Ammon's horn (tissue), 1 donor: ENCODE measurements at places on chromosomes 4 and X.

DNA sequence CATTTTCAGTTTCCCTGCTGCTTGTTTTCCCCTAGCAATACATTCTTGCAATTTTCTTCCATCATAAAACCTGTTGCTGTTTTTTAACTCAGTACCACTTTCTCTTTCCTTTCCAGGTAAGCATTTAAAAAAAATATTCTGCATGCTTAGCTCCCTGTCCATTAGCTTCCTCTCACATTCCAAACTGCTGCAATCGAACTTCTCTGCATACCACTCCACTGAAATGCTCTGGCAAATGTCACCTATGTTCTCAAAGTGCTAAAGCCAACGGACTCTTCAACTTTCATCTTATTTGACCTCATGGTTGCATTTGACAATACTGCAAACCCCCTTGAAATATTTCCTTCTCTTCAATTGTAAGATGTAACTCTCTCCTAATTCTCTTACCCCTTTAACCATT, 192.7 kb downstream of the ANAPC10 start:
- no peak for DNase-seq

- DNase-seq, result peak; percentile 5
Measured at GRCh38 chrX:14274691-14275090, 245.0 kb upstream of the GEMIN8 start.

DNA sequence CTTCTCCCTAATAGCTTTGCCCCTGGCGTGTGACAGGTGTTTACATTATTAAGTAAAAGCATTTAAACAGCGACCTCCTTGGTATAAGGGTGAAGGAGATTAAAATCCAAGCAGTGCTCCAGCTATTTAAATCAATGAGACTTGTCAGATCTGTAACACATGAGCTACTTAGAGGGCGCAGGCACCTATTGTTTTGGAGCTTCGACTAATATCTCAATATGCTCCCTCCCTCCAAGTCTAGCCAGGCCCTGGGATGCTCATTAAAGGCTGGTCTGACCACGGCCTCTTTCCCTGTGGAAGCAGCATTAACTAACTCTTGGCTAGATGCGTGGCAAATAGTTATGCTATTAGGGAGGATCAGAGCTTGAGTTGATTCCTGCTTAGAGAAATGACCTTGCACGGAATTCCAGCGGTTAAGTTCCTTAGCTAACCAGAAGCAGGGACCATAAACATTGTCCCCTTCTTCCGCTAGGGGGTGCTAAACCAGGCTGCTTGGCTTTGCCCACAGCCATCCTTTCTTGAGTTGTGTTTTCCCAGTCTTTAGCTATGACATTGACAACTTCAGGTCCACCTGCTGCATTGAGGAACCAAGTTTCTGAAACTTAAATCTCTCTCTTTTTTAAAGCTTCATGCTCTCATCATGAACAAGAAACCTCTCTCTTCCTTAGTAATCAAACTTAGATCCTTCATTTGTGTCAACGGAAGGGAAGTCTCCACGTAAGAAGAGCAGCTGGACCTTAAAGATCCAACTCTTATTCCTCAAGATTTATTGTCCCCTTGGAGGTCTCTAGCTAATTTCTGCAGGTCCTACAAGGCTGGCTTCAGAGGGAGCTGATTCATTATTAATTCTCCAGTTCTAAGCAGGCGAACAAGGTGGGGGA, 80.7 kb upstream of the IGFBP7 start:
- no peak for DNase-seq

DNA sequence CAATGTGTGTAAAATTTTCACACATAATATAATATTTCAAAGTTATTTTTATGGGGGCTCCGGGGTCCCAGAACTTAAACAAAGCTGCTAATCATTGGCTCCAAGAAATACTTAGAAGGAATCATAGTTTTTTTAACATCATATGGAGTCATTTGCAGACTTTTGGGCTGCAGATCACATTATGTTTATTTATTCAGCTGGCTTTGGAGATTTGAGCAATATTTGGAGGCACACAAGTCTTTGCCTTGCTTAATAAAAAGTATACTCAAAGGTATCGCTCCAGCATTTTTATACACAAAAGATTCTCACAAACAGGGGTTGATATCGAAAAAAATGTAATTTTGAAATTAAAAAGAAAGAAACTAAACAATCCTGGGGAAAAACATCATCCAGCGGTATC, 382.5 kb upstream of the TENM3 start:
- no peak for DNase-seq

GRCh38 chr4:55554453-55555030, 7.8 kb upstream of the CLOCK start:
- DNase-seq, result peak; percentile 26

DNA sequence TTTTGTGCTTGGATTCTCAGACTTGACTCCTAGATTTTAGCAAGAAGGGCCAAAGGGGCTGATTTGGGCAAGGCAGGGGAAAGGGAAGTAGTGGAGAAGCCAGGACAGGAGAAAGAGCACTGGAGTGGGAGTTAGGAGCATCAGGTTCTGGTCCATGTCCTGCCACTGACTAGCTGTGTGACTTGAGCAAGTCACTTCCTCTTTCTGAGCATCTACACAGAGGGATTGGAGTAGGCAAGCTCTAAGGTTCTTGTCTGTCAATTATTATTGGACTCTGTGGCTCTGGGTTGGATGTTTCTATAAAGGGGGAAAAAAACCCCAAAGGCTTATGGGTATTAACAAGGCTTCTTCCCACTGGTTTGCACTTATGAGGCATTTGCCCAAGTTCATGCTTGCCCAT, 24.4 kb downstream of the PLAC1 start:
- DNase-seq, result no peak

DNA sequence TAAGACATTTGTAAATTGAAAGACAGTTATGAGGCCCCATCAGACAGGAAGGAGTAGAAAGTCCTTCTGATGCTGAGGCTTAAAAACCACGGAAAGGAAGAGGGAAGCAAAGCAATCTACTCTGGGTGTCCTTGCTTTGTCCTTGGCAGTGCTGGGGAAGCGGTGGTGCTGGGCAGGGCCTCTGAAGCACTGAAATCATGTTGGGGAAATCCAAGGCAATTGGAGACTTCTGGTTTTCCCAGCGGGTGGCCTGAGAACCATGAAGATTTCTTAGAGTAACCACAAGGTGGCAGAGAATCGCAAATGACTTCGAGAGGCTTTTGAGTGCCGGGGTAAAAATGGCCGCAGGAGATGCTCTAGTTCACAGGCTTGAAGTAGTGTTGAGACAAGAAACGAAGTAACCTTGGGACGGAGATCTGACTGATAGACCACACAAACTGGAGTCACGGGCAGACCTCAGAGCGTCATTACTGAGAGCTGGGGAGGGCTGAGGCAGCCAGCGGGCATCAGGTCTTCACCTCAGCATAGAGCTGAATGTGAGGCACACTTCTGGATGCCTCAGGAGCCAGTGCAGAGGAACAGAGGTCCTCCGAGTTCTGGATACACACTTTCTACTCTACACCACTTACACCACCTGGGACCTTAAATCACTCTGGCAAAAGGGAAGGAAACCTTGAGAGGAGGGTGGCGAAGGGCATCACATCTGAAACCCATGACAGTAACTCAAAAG, 130.7 kb upstream of the GPRIN3 start:
- DNase-seq, result peak; percentile 17

- no peak for DNase-seq
Measured at GRCh38 chr4:176090115-176090514, 24.5 kb downstream of the WDR17 start.

DNA sequence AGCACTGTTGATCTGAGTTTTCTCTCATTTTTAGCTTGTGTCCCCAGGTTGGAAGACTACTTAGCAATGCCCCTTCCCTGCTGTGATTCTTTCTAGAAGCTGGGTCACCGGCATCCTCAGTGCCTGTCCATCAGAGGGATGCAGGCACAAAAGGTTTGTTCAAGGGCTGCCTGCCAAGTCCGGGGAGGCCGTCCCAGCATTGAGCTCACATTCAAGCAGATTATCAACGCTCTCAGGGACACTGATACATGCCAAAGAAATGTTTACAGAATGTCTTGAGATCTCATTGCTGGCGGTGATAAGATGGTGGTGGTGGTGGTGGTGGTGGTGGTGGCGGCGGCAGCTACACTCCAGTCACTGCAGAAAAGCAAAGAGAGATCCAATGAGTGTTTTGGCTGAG, 79.6 kb upstream of the VCX3A start:
- DNase-seq, result no peak
